ENCODE measurements at places on chromosomes 7 and 10. TPM values are rescaled to one million over a fixed set of nuclear protein-coding genes. Genes with fewer than 3 reads are reported as not detected.

DNA sequence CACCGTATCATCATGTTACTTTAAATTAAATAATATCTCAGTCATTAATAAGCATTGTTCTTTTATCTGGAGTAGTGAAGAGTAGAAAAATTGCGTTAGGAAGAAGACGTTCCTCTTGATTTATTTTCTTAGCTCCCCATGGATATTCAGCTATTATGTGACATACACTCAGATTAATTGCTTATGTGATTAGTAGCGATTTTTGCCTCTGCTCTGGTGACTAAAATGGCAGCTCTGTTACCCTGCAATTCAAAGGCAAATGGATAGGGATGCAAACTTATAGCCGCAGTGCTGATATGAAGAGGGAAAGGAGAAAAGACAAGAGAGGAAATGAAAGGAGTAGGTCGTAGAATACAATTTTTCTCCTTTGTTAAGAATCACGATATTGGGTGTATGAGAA, 188.4 kb upstream of the MALRD1 start:
- no peak for DNase-seq

GRCh38 chr10:7707102-7707501, 4.0 kb downstream of the ITIH2 start:
- DNase-seq = no peak

DNA sequence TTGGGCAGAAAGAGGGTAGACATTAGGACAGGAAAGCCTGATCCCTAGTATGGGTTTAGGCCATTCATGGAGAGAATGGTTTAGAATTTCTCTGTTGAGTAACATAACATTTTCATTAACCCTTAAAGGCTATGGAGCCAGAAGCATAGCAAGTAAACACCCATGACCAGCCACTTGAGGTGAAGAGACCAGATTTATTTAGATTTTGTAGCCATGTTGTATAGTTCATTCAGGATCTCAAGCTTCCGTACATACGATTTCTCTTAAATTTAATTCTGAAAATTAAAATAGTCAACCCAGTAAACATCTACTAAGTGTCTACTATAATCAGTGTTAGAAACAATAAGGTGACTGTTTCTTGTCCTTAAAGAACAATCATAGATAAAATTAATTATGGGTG, 51.5 kb downstream of the CPED1 start:
- no peak for DNase-seq

DNA sequence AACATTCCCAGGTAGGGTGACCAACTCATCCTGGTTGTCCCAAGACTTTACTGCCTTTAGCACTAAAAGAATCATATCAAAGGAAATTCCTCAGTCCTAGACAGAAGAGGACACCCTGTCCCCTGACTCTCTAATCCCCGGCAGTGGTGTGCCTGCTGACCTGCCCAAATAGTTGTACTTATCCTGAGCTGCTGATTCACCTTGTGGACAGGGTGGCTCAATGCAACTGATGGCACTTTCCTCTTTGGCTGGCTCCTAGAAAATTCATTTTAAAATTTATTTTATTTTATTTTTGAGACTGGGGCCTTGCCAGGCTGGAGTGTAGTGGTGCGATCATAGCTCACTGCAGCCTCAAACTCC, 111.7 kb downstream of the JCAD start:
- no peak for DNase-seq

GRCh38 chr7:35825974-35826373, 25.1 kb downstream of the SEPTIN7 start:
- no peak for DNase-seq

- DNase-seq = no peak
Observed at GRCh38 chr7:138934861-138935260, 46.3 kb downstream of the KIAA1549 start.

The AHCYL2 gene
- 219 TPM for polyA plus RNA-seq

The AKR1C8 gene
- polyA plus RNA-seq = not detected

The GNAT3 gene
- polyA plus RNA-seq = not detected

Measured in sigmoid colon (tissue), 7 donors.